ENCODE measurements at places on chromosomes 4 and X.

DNA sequence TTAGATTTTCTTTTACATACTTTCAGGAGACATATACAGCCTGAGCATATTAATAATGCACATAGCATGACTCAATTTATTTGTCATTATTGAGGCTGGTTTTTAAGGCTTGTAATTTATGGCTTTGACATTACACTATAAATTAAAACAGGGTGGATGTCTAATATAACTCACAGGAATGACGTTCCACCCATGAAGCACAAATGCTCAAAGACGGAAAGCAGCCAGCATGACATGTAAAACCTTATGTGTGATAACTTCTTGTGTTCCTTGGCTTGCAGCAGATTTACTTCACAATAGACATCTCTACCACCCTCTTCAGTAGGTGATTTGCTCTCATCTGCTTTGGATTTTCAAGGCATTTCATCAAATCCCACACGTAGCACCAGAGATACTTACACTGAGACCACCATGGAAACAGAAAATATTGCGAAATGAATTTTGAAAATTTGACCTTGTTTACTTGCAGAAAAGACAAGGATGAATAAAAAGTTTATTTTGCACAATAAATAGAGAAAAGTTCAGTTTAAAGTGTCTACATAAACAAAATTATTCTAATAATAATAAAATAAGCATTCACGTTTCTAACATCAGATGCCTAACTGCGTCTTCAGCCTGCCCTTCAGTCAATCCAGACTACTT is 64.7 kb upstream of the BTC start:
- peak; percentile 7 for DNase-seq

DNA sequence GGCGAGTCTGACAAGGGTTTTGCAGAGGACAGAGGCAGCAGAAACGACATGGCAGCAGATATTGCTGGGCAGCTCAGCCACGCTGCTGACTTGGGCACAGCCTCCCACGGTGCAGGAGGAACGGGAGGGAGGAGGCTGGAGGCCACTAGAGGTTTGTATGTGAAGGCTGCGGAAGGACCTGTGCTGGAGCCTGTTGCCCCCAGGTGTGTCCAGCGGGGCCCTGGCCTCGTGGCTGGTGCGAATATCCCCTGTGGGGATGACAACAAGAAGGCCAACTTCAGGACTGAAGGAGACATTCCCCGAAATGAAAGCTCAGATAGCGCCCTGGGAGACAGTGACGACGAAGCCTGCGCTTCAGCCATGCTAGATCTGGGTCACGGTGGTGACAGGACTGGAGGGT is 100.2 kb downstream of the FNIP2 start:
- no peak for DNase-seq

DNA sequence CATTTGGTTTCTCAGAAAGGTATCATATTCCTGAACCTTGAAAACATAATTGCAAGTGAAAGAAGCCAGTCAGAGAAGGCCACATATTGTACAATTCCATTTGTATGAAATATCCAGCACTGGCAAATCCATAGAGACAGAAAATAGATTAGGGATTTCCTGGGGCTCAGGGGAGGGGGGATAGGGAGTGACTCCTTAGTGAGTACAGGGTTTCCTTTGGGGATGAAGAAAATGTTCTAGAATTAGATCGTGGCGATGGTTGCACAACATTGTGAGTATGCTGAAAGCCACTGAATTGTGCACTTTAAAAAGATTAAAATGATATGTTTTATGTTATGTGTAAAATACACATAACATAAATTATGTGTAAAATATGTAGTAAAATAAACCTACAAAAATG is 10.3 kb downstream of the XPNPEP2 start:
- DNase-seq = peak; percentile 18

DNA sequence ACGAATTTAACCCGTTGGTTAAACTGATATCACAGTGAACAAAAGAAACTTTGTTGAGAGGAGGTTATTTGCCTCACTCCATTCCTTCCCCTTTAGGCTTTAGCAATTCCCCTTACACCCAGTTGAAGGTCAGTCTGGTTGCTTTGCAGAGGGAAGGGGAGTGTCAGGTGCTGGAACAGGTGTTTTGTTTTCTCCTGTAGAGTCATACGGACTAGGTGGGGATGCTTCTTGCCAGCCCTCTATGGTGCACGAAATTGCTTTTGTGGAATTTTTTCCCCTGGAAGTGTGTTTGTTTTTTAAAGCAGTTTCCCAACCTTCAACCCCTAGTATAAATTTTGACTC is 33.1 kb downstream of the DLG3 start:
- no peak for DNase-seq

DNA sequence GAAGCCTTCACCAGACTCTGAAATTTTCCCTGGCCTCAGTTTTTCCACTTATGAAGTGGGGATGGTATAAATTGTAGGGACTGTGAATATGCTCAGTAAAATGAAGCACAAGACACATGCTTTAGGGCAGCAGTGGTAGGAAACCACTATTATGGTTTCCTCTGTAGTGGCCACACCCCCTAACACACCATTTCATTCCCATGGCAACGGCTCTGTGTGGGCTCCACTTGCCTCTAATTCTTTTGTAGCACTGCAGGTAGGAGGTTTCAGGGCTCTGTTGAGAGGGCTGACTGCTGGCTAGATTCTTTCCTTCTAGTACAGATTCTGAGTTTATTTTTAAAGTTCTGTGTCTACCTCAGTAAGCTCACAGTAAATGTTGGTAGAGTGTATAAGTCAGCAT is 3.5 kb upstream of the VMA21 start:
- no peak for DNase-seq

- DNase-seq = no peak
These were observed 40.1 kb upstream of the HELT start for GRCh38 chr4:184978211-184978610.

DNA sequence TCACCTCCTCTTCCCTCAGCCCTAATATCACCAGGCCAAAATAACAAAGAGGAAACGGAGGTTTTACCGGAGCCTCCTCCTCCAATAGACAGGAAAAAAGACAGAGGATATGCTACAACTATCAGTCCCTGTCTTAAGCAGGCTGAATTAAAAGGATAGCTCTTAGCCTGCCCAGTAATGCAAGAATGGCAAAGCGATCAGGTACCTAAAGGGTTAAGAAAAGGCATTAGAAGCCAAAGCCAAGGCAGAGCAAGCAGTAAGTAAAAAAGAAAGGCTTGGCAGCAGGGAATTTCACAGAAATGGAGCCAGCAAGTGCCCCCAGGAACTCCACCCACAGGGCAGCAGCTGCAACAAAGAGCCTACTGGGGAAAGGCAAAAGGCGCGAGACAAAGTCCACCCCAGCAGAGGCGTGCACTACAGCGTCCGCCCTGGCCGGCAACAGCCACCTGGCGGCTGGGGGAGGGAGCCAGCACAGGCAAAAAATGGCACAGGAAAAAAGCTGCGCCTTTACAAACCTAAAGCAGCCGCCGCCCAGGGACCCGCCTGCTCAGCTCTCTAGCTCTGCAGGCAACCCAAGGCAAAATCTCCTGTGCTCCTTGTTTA is 220.6 kb upstream of the ZC4H2 start:
- DNase-seq = no peak
